ENCODE measurements at places on chromosomes 11 and 22.

GRCh38 chr11:123159183-123159857, 35.7 kb downstream of the CLMP start:
- no peak for DNase-seq

- no peak for DNase-seq
Measured at GRCh38 chr11:34251589-34251980, 106.2 kb downstream of the ABTB2 start.

DNA sequence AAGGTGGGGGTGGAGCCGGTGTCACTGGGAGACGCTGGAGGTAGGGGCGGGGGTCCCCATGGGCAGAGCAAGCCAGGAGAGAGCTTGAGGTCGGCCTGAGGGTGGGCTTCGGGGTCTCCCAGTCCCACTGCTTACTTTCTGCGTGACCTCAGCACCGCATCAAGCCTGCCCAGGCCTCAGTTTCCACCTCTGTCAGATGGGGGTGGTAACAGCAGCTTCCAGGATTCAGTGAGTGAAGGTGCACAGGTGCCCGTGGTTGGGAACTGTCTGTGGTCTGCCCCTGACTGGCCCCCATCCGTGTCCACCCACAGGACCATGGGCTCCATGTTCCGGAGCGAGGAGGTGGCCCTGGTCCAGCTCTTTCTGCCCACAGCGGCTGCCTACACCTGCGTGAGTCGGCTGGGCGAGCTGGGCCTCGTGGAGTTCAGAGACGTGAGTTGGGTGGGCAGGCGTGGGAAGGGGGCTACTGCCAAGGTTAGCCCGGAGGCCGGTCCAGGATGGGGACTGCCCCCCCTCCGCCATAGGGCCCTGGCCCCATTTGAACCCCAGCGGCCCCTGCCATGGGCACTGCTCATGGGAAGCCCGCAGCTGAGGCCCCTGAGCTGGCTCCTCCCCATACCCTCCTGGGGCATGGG, 2.2 kb downstream of the TCIRG1 start:
- DNase-seq, result no peak

DNA sequence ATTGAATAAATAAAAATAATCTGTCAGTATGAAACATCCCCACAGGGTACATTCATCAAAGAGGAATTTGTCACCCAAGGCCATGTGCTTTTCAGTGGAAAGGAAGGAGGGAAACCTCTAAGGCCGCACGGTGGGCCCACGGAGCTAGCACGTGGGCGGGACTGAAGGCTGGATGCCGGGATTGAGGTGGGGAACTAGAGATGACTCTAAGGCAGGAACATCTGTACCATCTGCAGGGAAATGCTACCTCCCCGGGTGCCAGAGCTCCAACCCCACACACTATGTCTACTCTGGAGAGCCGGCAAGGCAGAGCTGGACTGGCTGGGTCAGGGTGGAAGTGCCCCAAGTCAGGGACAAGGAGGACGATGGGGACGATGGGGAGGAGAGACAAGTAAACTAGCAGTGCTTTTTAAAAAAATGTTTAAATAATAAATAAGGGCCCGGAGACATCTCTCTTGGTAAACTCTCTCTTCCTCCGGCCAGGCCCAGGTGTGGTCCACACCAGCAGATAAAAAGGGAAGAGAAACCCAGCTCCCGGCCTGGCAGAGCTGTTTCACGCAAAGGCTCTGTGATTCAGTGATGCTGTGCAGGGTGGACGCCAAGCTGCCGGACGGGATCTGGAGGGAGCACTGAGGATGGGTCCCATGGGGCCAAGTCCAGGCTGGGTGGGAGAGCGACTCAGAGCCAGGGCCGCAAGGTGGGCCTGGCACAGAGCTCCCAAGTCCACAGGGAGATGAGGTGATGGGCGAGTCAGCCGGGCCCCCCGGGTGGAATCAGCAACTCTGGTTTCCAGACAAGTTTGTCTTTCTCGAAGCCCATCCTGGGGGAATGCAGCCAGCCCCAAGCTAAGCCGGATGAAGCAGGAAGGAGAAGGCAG, 5.8 kb downstream of the LIF start:
- DNase-seq, result no peak

GRCh38 chr11:62611705-62612365, 740 bp downstream of the EML3 start:
- DNase-seq, result no peak

- DNase-seq, result no peak
Measured at GRCh38 chr11:81647374-81647773, 1086.3 kb downstream of the FAM181B start.

Data from HTR-8/SVneo (cell line).